ENCODE measurements at places on chromosomes 11 and 22.

DNA sequence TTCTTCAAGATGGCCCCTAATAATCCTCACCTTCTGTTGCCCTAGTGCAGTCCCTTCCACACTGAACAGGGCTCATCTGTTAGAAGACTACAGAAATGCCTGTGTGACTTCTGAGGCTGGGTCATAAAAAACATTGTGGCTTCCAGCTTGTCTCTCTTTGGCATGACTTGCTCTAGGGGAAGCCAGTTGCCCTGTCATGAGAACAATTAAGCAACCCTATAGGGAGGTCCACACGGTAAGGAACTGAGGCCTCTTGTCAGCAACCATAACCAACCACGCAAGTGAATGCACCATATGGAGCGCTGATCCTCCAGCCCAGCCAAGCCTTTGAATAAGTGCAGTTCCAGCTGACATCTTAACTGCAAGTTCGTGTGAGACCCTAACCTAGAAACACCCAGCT is 2.6 kb downstream of the LIPT2 start:
- DNase-seq, result no peak

DNA sequence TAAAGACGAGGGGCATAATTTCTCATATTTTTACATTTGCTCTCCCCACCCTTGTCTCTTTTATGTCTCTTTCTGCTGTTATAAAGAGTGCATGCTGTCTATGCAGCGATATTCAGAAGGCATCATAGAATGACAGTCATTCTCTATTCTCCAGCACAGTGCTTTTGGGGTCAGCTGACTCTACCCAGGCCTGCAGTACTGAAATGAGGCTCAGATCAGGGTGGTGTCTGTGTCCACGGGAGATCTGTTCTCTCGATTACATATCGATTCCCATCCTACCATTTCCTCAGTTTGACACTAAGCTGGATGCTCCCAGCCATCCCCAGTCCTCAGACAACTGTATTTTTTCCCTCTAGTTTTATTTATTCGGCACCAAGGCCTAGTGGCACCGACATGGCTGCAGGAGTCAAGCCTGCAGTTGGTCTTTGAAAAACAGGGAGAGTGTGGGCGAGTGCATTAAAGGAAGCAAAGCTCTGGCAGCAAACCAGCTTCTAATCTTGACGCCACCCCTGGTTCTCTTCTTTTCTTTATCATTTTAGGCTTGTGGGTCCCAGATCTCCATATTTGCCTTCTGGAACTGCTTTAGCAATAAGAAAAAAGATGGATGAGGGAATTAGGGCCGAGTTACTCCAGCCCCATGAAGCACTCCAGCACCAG is 71.6 kb upstream of the PICALM start:
- DNase-seq, result no peak

- no peak for DNase-seq
Measured at GRCh38 chr11:132142121-132142520, 771.7 kb downstream of the NTM start.

- DNase-seq, result peak; percentile 82
Measured at GRCh38 chr11:64742889-64743590, 902 bp downstream of the RASGRP2 start.

DNA sequence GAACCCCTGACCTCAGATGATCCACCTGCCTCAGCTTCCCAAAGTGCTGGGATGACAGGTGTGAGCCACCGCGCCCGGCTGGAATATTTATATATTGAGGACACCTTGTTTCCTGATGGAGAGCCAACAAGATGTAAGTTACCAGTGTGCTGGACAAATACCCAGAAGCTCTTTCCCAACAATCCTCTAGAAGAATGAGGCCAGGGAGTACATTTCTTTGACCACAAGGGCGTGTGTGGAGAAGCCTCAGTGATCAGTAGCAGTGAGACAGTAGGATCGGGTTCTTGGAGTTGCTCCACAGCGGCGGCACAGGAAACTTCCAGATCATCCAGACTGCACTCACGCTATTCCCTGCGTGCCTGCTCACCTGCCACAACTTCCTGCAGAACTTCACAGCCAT is 10.3 kb upstream of the POLA2 start:
- DNase-seq, result no peak

- no peak for DNase-seq
Measured at GRCh38 chr11:69210310-69211035, 54.7 kb downstream of the SMIM38 start.

DNA sequence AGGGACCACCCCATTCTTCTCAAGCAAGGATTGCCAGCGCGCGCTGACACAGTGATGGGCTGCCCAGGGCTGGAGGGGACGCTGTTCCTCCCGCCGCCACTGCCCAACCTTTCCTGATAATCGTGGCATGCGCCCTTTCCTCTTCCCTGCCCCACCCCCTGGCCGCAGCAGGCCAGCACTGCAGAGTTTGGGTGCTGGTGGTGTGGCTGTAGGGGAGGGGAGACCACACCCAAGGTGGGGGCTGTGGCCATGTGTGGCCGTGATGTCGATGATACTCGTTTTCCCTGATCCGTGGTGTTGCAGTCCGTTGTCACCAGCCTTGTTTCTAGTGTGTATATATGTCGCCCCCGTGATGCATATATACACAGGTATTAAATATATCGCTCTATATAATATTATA is 22.8 kb upstream of the TEF start:
- DNase-seq, result no peak
